ENCODE measurements at places on chromosomes 7 and 10.

DNA sequence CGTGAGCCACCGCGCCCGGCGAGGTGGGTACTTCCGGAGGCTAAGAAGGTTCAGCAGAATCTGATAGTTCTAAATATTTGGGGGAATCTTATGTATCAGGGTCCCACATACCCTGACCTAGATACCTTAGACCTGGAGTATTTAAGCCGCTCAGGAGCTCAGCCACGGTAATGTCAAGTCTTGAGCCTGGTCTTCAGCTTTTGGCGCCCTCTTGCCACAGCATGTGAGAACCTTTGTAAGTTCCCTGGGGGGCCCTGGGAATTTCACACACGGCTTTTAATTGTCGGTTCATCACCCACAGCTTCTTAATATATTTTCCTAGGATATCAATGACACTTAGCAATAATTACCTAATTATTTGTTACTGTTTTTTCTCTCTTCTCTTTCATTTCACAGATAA is 324.3 kb upstream of the GALNT17 start:
- DNase-seq: no peak

DNA sequence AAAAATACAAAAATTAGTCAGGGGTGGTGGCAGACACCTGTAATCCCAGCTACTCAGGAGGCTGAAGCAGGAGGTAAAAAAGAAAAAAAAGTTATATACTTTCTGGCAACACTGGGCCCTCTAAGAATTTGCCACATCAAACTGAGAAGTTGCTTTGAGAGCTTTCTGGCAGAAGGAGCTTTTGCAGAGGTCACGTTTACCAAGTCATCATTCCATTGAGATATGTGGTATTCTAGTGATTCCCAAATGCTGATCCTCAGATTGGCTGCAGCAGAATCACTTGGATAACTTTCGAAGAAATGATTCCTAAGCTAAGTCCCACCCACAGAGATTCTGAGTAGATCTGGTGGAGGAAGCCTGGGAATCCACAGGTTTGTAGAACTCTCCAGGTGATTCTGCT is 80.5 kb downstream of the ADAM22 start:
- no peak for DNase-seq

- DNase-seq: no peak
Observed at GRCh38 chr10:3415038-3415736, 242.6 kb upstream of the PITRM1 start.

GRCh38 chr7:133641436-133641835 is 388.6 kb downstream of the EXOC4 start:
- no peak for DNase-seq

DNA sequence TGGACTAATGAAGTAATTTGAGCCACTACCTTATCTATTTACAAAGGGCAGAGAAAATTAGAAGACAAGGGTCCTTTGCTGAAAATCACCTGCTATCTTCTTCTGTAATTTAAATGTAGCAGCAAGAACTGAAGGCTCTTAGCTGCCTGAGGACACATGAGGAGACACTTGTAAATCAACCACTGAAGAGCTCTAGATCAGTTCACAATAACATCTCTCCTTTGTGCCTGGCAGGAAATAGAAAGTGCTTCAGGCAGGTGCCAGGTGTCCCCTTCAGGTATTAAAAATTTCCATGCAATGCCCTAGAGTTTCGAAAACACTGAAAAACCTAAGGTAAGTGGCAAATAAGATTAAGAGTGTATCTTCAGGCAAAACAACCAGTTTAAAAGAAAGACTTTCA is 474.6 kb downstream of the GRM8 start:
- no peak for DNase-seq

All from activated CD4-positive, alpha-beta T cell treated with anti-CD3 and anti-CD28 coated beads, Interleukin-2, amount 50 U/mL, for 24 hours (primary cell).